ENCODE measurements at places on chromosomes 3 and 15. TPM values are rescaled to one million over a fixed set of nuclear protein-coding genes. Genes with fewer than 3 reads are reported as not detected.

NPAP1 gene
- total RNA-seq: not detected

- DNase-seq: no peak
- peaks cover 27% of the 10 kb centered on the region for H3K4me1 ChIP-seq
- H3K36me3 ChIP-seq: no peaks in the 10 kb centered on the region
- no peak overlapping the region for H3K4me3 ChIP-seq
- no peaks in the 10 kb centered on the region for H3K27me3 ChIP-seq
Measured at GRCh38 chr3:8578282-8578681, 66.3 kb downstream of the SSUH2 start.

DNA sequence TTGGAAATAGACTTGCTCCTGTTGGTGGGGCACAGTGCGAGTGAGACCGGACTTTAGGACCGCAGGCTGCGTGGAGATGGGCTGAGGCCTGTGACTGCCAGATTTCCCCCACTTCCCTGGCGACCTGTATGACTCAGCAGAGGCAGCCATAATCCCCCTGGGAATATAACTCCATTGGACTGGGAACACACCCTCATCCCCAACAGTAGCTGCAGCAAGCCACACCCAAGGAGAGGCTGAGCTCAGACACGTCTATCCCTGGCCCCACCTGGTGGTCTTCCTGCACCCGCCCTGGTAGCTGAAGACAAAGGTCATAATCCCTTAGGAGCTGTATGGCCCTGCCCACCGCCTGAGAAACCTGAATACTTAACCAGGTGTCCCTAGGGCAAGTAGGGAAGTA is 42.6 kb downstream of the DZIP1L start:
- no peaks in the 10 kb centered on the region for H3K4me1 ChIP-seq
- peaks cover 21% of the 10 kb centered on the region for H3K36me3 ChIP-seq
- no peak overlapping the region for H3K27ac ChIP-seq

RFT1 gene
- 5.8 TPM for total RNA-seq

H1-8 gene
- total RNA-seq: not detected

DNA sequence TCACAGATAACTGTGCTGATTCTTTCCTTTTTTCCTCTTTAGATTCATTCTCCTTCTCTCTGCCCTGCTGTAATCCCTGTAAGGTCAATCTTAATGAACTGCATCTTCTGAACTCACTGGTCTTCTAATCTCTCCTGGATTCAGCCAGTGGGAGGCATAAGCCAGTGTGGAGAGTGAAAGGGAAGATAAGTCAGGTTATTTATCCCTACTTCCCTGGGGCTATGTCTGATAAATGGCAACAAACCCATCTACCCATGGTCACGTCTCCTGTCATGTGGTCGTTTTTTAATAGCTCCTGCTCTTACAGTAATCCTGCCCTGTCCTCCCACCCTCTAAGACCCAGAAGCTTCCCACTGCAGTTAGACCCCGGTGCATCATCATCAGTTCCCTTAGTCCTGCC is 199.6 kb upstream of the NAALADL2 start:
- no peaks in the 10 kb centered on the region for H3K36me3 ChIP-seq
- no peaks in the 10 kb centered on the region for H3K27me3 ChIP-seq
- no peak overlapping the region for H3K27ac ChIP-seq

Measured in heart left ventricle (tissue), 16 donors.